ENCODE measurements at places on chromosomes 6 and 20. TPM values are rescaled to one million over a fixed set of nuclear protein-coding genes. Genes with fewer than 3 reads are reported as not detected.

TGM3 gene
- total RNA-seq = not detected

HLA-DQA1 gene
- not detected for total RNA-seq

TMEM242 gene
- total RNA-seq = 5.6 TPM

PRL gene
- total RNA-seq = not detected

Data from vein endothelial cell (primary cell).